IPS DF 19.7 (cell line): ENCODE measurements at places on chromosomes 5 and 9.

DNA sequence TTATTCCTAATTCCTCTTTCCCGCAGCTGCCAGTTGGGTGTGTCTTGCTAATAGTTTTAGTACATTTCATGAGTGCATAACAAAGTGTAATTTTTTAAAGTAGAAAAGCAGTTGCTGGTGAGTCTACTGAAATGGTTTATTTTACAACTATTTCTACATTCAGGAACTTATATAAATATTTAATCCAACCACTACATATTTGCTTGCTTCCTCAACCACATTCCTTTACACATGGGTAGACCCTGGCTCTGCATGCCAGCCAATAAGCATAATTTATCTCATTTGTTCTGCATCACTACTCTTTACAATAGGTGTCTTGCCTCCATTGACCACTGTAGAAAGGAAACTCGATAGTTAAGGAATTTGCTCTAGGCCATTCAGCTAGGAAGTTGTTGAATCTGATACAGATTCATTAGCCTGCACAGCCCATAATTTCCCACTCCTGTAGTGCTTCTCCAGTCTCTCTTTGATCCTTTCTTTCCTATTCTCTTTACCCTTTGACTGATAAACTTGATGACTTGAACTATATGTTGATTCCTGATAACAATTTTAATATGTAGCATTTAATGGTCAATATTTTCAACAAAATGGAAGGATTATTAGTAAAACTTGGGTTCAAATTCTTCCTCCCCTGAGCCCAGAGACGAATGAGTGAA is 342.5 kb upstream of the ACTBL2 start:
- no peak for DNase-seq

DNA sequence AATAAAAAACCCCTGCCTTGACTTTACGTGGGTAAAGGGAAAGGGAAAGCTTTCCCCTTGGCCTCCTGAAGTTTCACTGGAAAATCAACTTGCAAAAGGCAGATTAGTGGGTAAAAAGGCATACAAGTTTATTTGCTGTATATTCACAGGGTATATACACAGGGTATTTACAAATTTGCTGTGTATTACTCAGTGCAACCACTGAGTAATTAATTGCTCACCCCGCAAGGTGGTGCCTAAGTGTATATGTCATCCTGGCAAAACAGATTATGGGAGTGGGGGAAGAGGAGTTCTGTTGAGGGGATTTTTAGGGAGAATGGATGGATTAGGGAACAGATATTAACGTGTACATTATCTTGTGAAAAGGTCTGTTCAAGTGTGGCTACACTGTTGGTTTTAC is 7.1 kb upstream of the RARS1 start:
- DNase-seq = no peak

GRCh38 chr9:93098236-93098946 is 2.4 kb downstream of the CARD19 start:
- no peak for DNase-seq

DNA sequence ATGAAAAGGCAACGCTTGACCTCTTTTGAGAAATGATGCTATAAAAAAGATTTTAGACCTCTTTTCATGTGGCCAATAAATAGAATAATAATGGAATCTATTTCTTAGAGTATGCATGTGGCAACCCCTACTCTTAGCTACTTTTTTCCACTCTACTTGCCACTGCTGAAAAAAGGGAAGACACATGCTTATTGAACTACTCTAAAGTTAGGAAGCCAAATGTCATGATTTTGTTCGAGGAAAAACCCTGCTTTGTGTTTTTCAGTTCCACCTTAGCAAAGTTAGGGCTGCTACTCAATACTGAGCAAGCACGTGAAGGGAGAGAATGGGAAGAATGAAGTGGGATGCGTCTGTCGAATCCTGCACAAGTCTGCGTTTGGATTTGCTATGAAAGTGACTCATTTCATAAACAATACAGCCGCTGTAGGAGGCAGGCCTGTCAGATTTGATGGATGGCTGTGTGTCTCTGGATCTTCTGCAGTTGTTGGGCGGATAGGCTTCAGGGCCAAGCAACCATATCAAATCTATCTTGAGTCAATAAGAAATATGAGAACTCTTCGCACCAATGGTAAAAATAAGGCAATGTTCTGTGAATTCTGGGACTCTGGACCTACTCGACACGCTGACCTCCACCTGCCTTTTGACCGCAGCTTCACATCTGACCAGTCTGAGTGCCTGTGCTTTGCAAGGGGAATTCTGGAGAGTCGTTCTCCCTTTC is 333.6 kb downstream of the PIK3R1 start:
- DNase-seq = no peak

GRCh38 chr9:133063500-133064231 is 1.9 kb downstream of the CEL start:
- no peak for DNase-seq

GRCh38 chr5:176879663-176880361 is 19.3 kb downstream of the HK3 start:
- no peak for DNase-seq

DNA sequence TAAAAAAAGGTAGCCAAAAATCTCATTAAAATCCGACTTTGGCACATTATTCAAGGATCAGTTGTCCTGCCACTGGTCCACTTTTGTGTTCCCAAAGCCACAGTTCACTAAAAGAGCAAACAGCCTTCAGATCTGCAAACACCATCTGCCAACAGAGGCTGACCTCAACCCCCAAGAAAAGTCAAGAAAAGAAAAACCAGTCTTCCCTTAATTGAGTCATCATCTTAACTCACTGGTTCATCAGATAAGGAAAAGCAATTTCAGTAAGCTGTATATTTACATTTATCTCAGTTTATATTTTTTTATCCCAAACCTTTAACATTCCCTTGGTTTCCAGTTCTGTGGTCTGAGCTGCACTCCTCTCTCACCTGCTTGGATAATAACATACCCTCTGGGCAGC is 21.2 kb downstream of the RASEF start:
- no peak for DNase-seq

GRCh38 chr9:129459547-129460322 is 161.2 kb downstream of the C9orf50 start:
- no peak for DNase-seq

GRCh38 chr5:168159425-168159824 is 132.0 kb upstream of the WWC1 start:
- DNase-seq = peak; percentile 68

GRCh38 chr9:26727471-26727870 is 165.1 kb downstream of the CAAP1 start:
- no peak for DNase-seq

GRCh38 chr5:93845376-93845775 is 104.0 kb upstream of the POU5F2 start:
- no peak for DNase-seq

DNA sequence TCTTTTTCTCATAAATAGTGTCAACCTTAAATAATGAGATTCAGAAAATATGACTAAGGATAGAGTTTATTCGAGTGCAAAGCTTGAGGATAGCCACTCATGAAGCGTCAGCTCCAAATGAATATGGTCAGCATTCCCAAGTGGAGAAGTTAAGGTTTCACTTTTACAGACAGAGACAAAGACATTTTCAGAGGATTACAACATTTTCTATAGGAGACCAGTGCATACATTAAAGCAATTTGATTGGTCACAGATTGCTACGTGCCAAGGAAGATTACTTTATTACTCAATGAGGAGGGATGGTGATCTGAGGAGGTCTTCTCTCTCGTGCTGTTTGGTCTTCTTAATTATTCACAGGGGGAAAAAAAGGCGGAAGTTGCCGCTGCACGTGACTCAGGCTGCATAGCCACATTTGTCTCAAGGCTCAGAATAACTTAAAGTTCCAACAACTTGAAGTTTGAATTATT is 60.1 kb upstream of the SPATA31C2 start:
- DNase-seq = no peak

DNA sequence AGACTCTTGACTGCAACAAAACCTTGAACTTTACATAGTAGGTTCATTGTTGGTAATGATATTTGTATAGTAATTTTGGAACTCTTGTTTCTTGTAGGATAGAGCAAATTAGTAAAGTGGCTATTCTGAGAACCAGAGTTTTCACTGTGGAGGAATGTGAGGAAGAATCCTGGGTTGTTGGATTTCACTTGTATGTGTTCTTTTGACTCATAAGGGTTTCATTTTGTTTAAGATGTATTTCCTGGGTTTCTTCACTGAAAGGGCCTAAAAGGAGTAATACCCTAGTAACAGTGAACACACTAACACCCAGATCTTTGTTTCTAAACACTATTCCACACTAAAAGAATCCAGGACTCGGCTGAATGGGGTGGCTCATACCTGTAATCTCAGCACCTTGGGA is 20.1 kb downstream of the TTC1 start:
- DNase-seq = no peak

DNA sequence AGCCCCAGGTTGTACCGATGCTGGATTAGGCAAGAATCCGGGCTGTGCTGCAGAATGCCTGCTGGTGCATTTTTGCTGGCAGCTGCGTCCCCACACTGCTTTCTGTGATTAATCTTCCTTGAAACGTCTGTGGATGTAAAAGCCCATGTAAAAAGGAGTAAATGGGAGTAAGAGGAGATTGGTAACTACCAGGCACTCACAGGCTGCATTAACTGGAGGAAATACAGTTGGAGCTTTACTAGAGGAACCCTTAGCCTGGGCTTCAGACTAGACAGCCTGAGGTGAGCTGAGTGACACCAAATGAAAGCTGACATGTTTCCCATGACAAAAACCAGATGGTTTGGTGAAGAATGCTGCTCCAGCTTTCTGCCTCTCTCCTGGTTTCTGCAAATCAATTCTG is 190.4 kb upstream of the GAS1 start:
- DNase-seq = no peak

- DNase-seq = no peak
Observed at GRCh38 chr9:34437006-34437925, 21.1 kb downstream of the FAM219A start.

DNA sequence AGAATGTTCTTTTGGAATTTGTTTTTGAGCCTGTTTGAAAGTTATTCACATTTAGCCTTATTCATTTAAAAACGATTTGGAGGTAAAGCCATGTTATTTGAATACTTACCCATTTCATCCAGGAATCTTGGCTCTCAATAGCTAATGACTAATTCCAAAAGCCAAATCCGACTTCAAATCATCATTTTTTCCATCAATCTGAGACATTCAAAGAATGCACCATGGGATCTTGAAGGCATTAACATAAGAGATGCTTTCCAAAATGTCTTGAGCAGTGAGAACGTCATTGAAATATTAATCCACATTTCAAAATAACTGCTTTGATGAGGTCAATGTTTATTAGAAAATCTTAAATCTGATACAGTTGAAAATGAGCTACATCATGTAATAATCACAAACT is 617.0 kb upstream of the RORB start:
- DNase-seq = no peak

DNA sequence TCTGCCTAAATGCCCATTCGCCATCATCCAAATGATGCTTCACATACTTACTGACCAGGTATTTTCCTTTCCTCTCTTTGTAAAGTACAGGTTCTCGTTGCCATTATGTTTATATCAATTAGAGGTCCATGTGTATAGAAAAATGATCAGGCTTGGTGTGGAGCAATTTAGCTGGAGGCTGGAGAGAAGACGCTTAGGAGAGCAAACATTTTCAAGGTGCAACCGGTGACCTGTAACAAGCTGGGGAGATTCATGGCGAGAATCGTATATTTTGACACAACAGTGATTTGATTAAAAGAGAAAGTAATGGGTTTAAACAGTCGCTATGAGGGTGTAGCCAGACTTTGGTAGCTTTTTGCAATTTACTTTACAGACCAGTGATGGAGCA is 170.9 kb upstream of the TBCA start:
- no peak for DNase-seq

DNA sequence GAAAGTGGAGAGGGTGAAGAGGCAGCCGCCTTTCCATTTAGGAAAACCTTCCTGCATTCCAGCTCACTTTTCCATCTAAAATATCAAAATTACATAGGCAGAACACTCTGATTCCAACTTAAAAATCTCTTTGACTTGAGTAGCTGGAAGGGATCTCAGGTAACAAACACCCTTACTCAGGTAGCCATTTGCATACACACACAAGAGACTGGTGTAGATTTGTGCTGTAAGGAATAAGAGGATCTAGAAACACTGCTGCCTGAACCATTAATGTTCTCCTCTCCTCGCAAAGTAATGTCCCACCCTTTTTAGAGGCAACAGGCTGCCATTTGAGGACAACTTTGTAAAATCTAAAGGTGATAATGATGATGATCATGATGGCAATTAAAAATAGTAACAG is 53.5 kb downstream of the BNC2 start:
- DNase-seq = no peak

DNA sequence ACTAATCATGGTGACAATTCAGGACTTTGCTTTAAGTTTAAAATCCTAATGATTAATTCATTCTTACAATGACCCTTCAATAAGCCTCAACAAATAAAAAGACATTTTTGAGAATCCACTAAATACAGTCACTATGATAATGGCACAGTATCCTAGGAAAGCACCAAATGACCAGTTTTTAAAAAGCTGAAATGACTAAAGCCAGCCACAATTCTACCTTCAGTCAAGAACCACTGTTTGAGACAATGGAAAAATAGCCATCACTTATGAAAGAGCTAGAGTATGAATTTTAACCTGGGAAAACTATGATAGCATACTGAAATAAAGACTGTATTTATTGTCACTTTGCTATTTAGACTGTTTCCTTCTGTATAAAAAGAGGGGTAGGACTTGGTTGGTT is 14.0 kb downstream of the FBXW2 start:
- no peak for DNase-seq

DNA sequence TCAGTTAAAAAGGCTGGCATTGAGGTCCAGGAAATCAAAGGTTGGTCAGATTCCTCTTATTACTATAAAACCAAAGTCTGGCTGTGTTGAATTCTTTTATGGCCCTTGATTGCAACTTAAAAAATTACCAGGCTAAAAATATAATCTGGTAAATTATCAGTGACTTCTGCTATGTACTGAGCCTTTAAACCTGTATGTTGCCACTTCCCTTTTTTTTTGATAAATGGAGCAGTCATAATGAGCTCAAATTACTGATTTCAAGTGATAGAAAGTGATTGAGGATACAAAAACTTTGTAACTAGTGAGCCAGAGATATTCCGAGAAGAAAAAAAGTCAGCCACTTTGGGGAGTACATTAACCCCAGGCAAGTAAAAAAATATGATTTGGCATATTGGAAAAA is 100.1 kb downstream of the GIN1 start:
- DNase-seq = no peak

DNA sequence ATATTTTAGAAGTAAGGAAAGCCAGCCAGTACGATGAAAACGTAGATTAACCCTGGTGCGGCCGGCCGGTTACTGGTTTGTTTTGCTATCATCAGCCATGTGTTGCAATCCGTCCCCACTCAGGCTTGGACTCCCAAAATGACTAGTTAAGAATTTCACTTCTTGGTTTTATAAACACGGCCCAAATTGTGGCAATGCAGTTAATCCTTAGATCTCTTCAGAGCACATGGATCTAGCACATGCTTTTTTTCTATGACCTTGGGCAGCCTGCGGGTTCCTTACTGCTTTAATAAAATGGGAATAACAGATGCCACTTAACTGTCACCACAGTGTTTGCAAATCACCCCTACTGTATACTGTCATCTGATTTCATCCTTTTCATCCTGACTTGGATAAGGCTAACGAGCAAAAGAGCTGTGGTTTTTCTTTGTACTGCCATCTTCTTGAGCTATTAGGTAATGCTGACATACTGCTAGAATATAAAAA is 1.5 kb downstream of the NDFIP1 start:
- no peak for DNase-seq
